ENCODE measurements at places on chromosomes 2 and 18.

DNA sequence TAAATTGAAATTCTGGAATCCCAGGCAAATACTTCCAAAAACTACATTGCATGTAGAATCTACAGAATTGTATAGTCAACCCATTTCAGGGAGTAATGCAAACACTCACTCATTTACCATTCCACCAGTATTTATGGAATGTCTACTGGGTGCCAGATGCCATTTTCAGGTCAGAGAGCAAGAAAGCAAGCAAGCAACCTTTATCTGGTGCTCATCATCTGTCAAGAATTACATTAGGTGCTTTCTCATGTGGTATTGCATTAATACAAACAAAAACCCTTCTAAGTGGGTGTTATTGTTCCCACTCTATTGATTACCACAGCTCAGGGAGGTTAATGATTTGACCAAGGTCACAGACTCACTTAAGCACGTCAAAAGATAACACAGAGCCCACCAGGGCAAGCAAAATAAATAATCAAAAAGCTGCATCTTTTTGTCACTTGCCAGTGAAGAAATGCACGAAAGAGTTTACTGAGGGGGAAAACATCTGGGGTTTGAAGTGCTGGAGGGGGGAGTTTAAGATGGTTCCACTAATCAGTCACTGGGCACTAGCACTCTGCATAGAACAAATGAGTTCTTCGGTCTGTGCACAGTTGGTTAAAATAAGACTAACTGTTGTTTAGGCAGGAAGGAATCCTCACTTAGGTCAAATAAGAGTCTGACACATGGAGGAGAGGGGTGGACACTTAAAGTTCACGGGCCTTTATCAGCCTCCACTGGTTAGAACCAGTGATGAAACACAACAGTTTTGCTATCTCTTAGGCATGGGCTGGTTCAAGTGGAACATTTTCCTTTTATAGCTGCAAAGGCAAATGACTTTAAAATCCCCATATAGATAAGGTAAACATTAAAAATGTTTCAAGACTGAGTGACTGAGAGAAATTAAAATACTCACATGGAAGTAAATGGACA, 208.8 kb downstream of the CDH2 start:
- DNase-seq = peak; percentile 37

DNA sequence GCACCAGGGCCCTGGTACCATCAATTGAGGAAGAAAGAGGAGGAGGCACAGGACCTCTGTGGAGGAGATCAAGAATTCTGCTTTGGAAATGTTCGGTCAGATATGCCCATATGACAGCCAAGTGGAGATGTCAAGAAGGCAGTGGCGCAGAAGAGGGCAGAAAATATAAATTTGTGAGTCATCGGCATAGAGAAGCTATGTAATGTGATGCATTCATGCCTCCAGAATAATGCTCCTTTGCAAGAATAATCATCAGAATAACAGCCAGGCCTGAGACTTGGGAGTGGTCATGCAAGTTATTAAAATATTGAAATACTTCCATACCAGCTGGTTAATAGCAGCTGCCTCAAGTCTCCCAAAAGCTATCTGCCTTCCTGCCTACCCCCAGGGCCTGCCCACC, 32.1 kb upstream of the SCG2 start:
- no peak for DNase-seq

DNA sequence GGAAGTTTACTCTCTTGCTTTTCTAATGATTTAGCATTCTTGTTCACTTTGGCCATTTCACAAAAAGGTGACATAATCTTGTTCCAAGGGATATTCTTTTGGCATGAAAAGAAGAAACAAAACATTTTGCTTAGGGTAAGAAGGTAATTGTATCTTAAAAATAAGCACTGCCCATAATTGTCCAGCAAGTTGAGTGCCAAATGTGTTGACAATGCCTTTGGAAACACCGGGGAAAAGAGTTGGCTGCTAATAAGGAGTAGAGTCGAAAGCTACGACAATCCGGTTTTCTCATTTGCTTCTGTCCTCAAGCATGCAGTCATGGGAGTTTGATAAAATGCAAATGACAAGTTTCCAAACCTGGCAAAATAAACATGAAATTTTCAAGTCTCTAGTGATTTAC, 27.3 kb downstream of the ITGAV start:
- DNase-seq = no peak

GRCh38 chr2:99072551-99072950, 69.0 kb upstream of the C2orf15 start:
- DNase-seq = no peak

All from fibroblast of skin of left biceps (primary cell).